MM.1S (cell line): ENCODE measurements at places on chromosomes 5 and 9.
A peak's percentile ranks its signal among the peaks of the same experiment; 100 is the strongest.

DNA sequence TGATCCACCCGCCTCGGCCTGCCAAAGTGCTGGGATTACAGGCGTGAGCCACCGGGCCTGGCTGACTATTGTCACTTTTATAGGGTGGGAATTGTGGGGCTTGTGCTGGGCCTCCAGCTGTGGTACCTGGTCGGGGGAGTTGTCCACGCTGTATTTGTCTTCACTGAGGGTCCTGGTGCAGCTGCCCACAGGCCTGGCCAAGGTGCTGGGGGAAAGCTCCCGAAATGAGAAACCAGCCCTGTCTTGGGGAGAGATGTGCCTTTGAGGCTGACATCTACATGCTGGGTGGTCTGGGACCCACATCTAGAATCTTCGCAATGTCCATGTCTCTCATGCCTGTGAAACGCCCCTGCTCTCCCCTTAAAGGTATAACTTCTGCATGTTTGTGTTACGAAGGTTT is 2.6 kb downstream of the EXOC3 start:
- no peak overlapping the region for H3K27ac ChIP-seq
- H3K4me1 ChIP-seq, result peaks cover 18% of the 10 kb centered on the region
- no peak for DNase-seq
- peaks cover 16% of the 10 kb centered on the region; the same call in 1 of the 2 replicates for H3K36me3 ChIP-seq
- no peaks in the 10 kb centered on the region for H3K27me3 ChIP-seq
- H3K4me3 ChIP-seq, result no peak overlapping the region

DNA sequence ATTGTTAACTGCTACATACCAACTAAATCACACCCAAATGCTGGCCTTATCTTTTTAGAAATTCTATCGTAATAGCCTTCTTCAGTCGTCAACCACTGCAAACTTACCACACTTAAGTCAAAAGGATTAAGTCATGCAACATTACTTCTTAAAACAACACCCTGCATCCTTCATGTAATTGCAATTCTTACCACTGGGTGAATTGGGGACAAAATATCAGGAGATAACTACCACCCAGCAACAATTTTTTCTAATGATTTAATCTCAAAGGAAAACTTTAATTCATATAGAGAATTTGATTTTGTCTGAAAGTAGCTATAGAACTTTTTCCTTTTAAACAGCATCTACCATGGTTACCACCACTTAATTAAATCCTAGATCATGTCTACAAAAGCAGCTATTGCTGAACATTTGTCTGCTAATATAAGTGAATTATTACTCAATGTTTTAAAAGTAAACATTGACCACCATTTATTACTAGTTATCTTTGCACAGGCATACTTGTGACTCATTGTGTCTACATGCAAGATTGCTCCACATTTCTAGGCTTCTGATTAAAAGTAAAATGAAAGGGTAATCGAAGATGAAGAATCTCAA is 10.5 kb downstream of the MLLT3 start:
- H3K27me3 ChIP-seq, result no peaks in the 10 kb centered on the region
- no peaks in the 10 kb centered on the region for H3K36me3 ChIP-seq
- DNase-seq, result no peak
- H3K4me3 ChIP-seq, result no peak overlapping the region

DNA sequence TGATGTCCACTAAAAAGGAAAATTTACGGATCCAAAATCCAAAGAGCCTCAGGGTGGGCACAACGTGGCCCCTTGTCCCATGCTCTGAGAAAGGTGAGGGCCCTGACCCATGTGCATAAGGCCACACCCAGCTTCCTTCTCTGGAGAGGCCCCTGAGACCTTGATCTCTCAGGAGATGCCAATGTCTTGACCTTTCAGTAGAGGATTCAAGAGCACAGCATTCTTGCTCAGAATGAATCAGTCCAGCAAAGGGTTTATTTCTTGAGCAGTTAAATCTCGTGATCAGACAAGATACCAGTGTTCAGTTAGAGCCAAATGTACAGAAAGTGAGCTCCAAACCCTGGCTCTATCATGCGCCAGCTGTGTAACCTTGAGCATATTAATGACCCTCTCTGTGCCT is 115.9 kb upstream of the DAPK1 start:
- H3K36me3 ChIP-seq, result no peaks in the 10 kb centered on the region
- no peak for DNase-seq
- H3K4me1 ChIP-seq, result no peaks in the 10 kb centered on the region
- H3K4me3 ChIP-seq, result no peak overlapping the region

DNA sequence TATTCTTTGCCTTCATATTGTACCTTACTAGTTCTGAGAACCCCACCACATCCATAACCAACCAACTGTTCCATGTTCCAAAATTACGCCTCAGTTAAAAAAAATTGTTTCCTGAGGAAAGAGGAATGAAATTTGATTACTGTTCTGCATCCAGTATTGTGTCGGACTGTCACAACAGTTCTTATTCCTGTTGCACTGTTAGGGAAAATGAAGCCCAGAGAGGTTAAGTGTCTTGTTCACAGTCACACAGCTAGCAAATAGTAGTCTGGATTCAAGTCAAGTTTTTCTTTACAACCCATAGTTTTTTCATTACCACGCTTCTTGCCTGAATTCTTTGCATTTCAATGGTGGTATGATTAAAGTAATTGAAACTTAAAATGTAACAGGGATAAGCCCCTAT is 4.4 kb downstream of the FSD1L start:
- H3K27ac ChIP-seq, result no peak overlapping the region
- H3K36me3 ChIP-seq, result no peaks in the 10 kb centered on the region
- H3K27me3 ChIP-seq, result no peaks in the 10 kb centered on the region

- no peak for DNase-seq
- no peaks in the 10 kb centered on the region for H3K4me1 ChIP-seq
- H3K36me3 ChIP-seq, result no peaks in the 10 kb centered on the region
- no peak overlapping the region for H3K4me3 ChIP-seq
- no peaks in the 10 kb centered on the region for H3K27me3 ChIP-seq
- H3K27ac ChIP-seq, result no peak overlapping the region
Observed at GRCh38 chr5:38113880-38114279, 144.5 kb upstream of the EGFLAM start.

GRCh38 chr5:41112486-41113455 is 41.6 kb upstream of the MROH2B start:
- DNase-seq, result no peak
- no peaks in the 10 kb centered on the region for H3K4me1 ChIP-seq
- H3K4me3 ChIP-seq, result no peak overlapping the region
- no peaks in the 10 kb centered on the region for H3K36me3 ChIP-seq

DNA sequence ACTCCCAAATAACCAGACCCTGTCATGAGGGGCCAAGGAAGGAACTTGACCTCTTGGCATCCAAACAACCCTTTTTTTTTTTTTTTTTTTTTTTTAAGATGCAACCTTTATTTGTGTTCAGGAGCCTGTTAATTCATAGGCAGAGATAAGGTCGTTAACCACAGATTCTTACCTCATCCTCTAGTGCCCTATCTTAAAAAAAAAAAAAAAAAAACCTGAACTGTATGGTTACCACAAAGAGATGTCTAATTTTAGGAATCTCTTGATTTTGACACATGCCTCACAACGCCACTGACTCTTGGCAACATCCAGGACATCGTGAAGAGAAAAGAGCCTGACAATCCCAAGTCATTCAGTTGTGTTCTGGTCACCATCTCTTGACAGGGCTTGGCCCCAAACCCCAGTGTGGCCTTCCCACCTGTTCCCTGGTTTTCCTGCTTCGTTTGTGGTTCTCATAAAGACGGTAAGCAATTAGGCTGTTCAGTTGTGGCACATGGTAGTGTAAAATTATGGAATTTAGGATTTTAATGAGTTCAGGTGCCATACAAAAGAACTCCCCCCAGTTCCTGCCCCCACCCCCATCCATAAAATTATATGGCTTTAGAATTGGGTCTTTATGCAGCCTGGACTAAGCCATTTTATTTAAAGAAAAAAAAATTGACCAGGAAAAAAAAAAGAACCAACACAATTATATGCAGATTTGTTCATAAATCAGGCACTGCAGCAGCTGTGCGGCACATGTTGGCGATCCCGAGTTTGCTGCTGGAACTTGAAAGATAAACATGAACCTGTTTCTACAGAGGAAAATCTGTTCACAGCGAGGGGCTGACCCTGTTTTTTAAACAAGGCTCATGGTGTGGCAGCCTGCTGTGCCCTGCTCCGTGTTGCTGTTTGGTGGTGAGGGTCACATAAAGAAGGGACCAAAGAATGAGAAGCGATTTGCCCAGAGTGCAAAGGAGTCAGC is 267.8 kb upstream of the CLINT1 start:
- no peaks in the 10 kb centered on the region for H3K36me3 ChIP-seq
- H3K27me3 ChIP-seq, result no peaks in the 10 kb centered on the region
- H3K27ac ChIP-seq, result no peak overlapping the region
- H3K4me1 ChIP-seq, result peaks cover 33% of the 10 kb centered on the region

DNA sequence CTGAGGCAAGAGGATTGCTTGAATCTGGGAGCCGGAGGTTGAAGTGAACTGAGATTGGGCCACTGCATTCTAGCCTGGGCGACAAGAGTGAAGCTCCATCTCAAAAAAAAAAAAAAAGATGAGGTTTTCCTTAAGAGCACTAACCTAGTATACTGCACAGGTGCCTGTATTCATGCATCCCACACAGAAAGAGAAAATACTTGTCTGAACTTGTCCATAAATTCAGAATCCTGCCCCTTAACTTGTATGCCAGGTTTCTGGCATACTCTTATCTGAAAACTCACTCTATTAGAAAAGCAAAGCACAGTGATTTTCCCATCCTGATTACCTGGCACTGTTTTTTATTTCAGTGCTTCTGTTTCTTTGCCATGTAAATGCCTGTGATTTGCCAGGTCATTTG is 125.3 kb upstream of the CDKN2B start:
- H3K4me1 ChIP-seq, result no peaks in the 10 kb centered on the region
- H3K27me3 ChIP-seq, result no peaks in the 10 kb centered on the region
- no peaks in the 10 kb centered on the region for H3K36me3 ChIP-seq
- no peak for DNase-seq
- H3K4me3 ChIP-seq, result no peak overlapping the region
- no peak overlapping the region for H3K27ac ChIP-seq

DNA sequence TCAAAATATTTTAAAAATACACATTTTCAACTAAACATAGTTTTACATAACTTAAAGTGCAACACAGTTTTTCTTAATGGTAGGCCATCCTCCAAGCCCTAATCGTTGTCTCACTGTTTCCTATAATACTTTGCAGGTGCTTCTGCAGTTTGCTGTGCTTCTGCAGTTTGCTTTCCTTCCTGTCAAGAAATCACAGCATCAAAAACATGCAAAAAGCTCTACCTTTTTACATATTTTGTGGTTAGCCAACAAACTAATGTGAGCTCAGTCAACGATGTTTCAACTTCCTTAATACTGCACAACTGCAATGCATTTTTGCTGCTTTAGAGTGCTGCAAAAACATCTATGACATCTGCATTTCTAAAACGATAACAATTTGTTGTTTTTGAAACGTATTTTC is 25.2 kb downstream of the EMB start:
- H3K4me1 ChIP-seq, result peaks cover 17% of the 10 kb centered on the region
- H3K4me3 ChIP-seq, result no peak overlapping the region
- DNase-seq, result peak; percentile 87
- H3K27ac ChIP-seq, result peak overlapping the region; percentile 11; the same call in 1 of the 2 replicates

DNA sequence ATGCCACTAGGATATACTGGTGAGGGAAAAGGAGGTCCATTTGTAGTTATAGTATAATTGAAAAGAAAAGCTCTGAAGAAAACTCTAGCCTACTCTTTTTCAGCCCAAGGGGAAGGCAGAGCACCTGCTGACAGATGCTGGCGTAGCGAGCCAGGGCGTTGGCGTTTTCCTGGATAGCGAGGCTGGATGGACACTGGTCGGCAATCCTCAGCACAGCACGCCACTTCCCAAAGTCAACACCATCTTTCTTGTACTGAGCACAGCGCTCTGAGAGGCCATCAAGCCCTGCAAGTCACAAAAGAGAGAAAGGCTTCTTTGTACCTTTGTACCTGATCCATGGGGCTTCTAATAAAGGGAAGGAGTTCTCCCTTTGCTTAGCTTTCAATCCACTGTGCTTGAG is 8.2 kb downstream of the ALDOB start:
- no peaks in the 10 kb centered on the region for H3K36me3 ChIP-seq
- no peak overlapping the region for H3K4me3 ChIP-seq
- no peaks in the 10 kb centered on the region for H3K27me3 ChIP-seq
- peak; percentile 16 for DNase-seq
- H3K27ac ChIP-seq, result peak overlapping the region; percentile 96

DNA sequence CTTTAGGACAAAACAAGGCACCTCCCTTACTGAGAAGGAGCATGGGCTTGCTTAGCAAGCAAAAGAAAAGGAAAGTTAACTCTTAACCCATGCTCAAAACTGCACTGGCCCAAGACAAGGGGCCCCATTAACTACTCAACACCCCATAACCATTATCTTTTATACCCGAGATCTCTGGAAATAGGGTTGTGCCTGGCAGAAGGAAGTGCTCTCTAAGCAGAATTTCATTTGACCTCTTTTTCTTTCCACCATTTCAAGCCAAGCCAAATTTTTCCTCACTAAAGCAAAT is 167.2 kb downstream of the RASEF start:
- H3K27ac ChIP-seq, result no peak overlapping the region
- H3K4me1 ChIP-seq, result no peaks in the 10 kb centered on the region
- no peak for DNase-seq
- no peak overlapping the region for H3K4me3 ChIP-seq

- H3K4me3 ChIP-seq, result no peak overlapping the region
- no peaks in the 10 kb centered on the region for H3K27me3 ChIP-seq
- no peak overlapping the region for H3K27ac ChIP-seq
- H3K4me1 ChIP-seq, result no peaks in the 10 kb centered on the region
- no peaks in the 10 kb centered on the region for H3K36me3 ChIP-seq
Observed at GRCh38 chr5:78718824-78719223, 70.3 kb upstream of the LHFPL2 start.

- no peaks in the 10 kb centered on the region for H3K4me1 ChIP-seq
- no peak for DNase-seq
- H3K27me3 ChIP-seq, result no peaks in the 10 kb centered on the region
- H3K27ac ChIP-seq, result no peak overlapping the region
Observed at GRCh38 chr5:78920604-78921003, 64.5 kb downstream of the ARSB start.

DNA sequence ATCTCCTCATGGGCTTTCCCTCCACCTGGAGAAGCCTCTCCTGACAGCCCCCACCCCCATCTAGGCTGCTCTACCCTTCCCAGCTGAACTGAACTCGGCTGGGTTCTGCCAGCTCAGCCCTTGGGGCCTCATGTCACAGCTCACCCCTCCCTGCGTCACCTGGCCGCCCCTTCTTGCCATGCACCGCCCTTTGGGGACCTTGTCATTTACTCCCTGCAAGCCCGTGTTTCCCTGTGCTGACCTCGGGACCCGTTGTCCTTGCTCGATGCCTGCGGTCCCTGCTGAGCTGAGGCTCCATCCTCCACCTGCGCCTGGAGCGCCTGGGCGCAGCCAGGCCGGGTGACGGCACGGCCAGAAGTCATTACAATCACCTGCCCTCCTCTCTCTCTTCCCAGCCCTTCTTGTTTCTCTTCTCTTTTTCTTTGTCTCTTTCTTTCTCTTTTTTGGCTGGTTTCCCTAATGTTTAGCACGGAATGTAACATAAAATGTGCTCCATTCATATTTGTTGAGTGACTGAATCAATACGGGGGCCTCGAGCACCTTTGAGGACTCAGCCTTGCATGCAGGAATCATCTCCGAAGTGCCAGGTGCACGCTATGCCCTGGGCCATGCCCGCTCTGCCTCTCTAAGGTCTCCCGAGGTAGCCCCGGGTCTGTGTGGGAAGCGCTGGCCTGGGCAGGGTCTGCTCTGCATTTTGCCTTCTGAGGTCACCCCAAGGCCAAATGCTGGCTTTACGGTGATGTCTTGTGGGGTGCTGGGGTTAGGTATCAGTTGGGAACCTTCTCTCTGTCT is 48.1 kb upstream of the COL5A1 start:
- no peak for DNase-seq
- peaks cover 75% of the 10 kb centered on the region for H3K27me3 ChIP-seq
- H3K4me3 ChIP-seq, result no peak overlapping the region
- no peaks in the 10 kb centered on the region for H3K36me3 ChIP-seq
- H3K4me1 ChIP-seq, result no peaks in the 10 kb centered on the region
- H3K27ac ChIP-seq, result no peak overlapping the region
